H1 (cell line): ENCODE measurements at places on chromosomes 3 and 15. TPM values are rescaled to one million over a fixed set of nuclear protein-coding genes. Genes with fewer than 3 reads are reported as not detected.

The UNC45A gene
- polyA plus RNA-seq, result 74.1 and 87.2 TPM in 2 replicates

The CSPG4 gene
- 1.4 and 1.9 TPM in 2 replicates for polyA plus RNA-seq

The SLCO2A1 gene
- 2.3 and 4.1 TPM in 2 replicates for polyA plus RNA-seq

The IL17RB gene
- polyA plus RNA-seq, result 13.3 and 24.6 TPM in 2 replicates

The SEMA6D gene
- 2.5 and 3.8 TPM in 2 replicates for polyA plus RNA-seq

The GPR15 gene
- polyA plus RNA-seq, result not detected in 2 replicates

The TMOD2 gene
- 0.58 and 0.80 TPM in 2 replicates for polyA plus RNA-seq

The ROPN1 gene
- polyA plus RNA-seq, result 0.03 and 0.06 TPM in 2 replicates

The AMT gene
- 90.1 and 92.4 TPM in 2 replicates for polyA plus RNA-seq

The SLC26A6 gene
- 58.0 and 97.1 TPM in 2 replicates for polyA plus RNA-seq

The CYP1A2 gene
- not detected in 2 replicates for polyA plus RNA-seq

The DNASE1L3 gene
- polyA plus RNA-seq, result not detected in 2 replicates

The NEO1 gene
- 36.0 and 36.1 TPM in 2 replicates for polyA plus RNA-seq

The THRB gene
- 0.98 and 1.4 TPM in 2 replicates for polyA plus RNA-seq

GRCh38 chr15:57947282-57947681 is 118.2 kb downstream of the ALDH1A2 start:
- DNase-seq, result no peak

DNA sequence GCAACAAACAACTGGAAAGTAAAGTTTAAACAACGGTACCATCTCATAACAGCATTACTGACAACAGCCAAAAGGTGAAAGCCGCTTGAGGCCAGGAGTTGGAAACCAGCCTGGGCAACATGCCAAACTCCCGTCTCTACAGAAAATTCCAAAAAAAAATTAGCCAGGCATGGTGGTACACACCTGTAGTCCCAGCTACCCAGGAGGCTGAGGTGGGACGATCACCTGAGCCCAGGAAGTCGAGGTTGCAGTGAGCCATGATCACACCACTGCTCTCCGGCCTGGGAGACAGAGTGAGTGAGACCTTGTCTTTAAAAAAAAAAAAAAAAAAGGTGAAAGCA is 4.4 kb downstream of the TNK2 start:
- no peak for DNase-seq

GRCh38 chr15:94041746-94042145 is 189.6 kb upstream of the MCTP2 start:
- DNase-seq, result no peak

DNA sequence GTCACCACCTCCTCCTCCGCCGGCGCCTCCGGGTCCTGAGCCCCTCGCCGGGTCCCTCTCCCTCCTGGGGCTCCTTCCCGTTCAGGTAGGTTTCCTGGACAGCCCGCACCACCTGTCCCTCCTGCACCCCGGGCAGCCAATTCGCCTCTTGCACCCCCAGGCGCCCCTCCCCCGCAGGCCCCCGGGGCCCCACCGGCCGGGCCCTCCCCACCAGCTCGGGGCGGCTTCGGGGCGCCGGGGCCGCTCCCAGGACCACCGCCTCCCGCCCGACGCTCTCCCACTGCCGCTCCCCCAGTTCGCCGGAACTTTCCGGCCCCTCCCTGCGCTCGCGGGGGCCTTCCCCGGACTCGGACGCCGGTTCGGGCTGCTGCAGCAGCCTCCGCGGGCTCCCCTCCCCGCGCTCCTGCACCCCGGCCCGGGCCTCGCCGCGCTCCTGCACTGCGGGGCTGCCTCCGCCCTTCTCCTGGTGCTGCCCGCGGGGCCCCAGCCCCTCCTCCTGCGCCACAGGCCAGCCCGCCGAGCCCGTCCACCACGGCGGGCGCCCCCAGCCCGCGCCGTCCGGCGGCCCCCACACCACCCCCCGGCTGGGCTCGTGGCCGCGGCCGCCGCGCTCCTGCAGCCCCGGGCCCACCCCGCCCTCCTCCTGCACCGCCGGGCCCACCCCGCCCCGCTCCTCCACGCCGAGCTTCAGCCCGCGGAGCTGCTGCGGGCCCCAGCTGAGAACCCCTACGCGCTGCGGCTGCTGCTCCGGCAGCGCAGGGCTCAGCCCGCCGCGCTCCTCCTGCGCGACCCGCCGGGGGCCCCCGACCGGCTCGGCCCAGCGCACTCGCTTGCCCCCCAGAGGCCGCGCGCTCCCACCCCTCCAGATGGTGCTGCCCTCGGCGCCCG is 587 bp upstream of the TNK2 start:
- peak; percentile 68 for DNase-seq

DNA sequence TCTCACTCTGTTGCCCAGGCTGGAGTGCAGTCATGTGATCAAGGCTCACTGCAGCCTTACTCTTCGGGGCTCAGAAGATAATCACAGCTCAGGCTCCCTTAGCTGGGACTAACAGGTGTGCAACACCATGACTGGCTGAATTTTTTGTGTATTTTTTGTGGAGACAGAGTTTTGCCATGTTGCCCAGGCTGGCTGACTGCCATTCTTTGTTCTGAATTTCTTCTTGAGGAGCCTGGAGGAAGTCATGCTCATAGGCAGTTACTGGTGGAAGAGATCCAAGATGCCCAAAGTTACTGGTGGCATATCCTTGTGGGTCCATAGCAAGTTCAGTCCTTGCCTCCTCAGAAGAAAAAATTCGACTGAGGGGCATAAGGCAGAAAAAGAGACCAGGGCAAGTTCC is 16.6 kb upstream of the UBP1 start:
- no peak for DNase-seq

DNA sequence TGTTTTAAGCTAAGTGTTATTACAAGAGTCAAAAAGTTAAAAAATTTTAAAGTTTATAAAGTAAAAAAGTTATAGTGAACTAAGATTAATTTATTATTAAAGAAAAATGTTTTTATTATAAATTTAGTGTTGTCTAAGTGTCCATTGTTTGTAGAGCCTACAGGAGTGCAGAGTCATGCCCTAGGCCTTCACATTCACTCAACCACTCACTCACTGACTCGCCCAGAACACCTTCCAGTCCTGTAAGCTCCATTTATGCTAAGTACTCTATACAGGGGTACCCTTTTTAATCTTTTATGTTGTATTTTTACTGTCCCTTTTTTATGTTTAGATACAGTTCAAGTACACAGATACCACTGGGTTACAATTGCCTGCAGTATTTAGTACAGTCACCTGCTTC is 37.2 kb downstream of the EEFSEC start:
- no peak for DNase-seq

- no peak for DNase-seq
Observed at GRCh38 chr3:73213896-73214295, 152.4 kb downstream of the EBLN2 start.

- DNase-seq, result no peak
Observed at GRCh38 chr3:175837962-175838361, 978.8 kb downstream of the NAALADL2 start.

- DNase-seq, result no peak
Observed at GRCh38 chr15:98873441-98874218, 134.0 kb downstream of the PGPEP1L start.

DNA sequence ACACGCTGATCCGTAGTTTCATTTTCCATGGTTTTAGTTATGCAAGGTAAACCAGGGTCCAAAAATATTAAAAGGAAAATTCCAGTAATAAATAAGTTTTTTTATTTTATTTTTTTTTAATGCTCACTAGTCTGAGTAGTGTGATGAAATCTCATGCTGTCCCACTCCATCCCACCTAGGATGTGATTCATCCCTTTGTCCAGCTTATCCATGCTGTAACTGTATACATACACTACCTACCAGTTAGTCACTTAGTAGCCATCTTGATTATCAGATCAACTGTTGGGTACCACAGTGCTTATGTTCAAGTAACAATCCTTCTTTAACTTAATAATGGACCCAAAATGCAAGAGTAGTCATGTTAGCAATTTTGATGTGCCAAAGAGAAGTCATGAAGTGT is 75.2 kb downstream of the ESYT3 start:
- DNase-seq, result no peak

- DNase-seq, result no peak
Observed at GRCh38 chr3:20250786-20251185, 64.8 kb upstream of the SGO1 start.

DNA sequence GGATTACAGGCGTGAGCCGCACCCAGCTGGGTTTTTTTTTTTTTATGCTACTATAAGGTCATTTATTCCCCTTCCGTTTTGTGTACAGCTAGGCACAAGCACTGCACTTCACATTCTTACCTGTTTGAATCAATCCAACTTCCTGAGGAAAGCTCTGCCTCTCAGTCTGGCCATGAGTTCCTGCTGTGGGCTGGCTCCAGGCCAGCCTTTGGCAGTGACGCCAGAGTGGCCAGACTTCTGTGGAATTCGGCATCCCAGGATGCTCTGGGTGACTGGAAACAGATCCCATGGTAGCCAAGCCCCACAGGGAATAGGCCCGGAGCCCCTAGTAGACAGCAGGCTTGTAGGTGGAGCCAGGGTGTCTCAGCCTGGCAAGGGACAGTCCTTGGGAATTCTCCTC is 21.5 kb upstream of the TIMP4 start:
- DNase-seq, result no peak

DNA sequence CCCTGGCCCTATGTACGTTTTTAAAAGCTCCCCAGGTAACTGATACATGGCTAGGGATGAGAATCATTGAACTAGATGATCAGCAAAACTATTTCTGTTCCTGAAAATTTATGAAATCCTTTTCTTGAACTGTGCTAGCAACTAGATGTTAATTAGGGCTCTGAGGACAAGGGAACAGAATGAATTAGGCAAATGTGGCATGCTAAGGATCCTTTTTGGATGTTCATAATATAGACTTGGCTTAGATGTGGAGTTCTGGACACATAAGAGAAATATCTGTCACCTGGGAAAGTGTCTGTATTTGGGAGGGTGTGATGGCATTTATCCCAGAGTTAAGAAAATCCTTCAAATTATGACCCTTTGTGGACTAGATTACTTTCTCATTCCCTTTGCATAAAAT is 71.2 kb downstream of the RSRC1 start:
- no peak for DNase-seq

DNA sequence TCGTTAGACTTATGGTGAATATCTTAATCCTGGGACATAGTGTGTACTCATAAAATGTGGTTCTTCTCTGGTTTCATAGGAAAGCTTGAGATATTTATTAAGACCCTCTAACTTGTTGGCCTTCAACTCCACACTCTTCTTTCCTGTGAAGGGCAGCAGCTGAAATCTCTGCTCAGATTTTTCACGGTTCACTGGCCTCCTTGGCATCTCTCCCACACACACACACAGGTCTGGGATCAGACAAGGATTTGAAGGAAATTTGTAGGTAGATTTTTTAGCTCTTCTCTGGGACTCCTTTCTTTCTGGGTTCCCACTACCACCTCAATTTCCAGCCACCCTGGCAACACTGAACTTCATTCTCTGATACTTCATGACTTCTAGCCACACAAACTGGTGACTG is 70.2 kb downstream of the MYRIP start:
- DNase-seq, result no peak

- no peak for DNase-seq
Observed at GRCh38 chr3:40258064-40258463, 51.4 kb upstream of the EIF1B start.

DNA sequence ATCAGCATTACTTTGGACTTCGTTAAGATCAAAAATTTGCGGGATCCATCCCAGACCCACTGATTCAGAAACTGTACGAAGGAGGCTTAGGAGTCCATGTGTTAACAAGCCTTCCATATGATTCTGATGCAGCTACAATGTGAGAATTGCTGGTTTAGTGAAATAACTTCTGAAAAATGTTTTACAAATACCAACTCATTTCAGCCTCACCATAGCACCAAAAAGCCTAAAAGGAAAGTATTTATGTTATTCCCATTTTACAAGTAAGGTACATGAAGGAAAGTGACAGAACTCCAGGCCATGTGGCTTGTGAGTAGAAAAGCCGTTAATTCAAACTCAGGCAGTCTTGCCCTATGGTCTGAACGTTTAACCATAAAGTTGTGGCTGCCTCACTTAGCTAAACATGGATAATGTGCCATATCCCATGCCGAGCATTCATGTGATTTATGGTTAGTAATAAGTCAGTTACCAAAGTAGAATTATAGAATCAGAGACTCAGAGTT is 1.5 kb upstream of the IGSF10 start:
- no peak for DNase-seq

DNA sequence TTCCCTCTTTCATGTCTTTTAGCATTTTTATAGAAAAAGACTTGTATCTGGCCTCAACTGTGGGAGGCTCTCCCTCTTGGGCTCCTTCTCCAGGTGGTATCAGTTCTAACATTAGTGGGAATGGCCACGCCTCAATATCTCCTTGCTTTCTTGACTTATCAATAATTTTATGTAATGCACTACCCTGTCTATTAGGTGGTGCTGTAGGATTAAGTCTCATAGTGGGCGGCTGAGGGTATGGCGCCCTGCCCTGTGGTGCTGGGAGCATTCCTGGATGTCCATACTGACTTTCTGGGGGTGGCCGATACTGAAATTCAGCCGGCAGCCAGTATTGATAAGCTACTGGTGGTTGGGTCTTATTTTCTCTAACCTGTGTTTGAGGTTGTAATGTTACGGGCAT is 8.7 kb upstream of the RPUSD3 start:
- no peak for DNase-seq

GRCh38 chr15:80850941-80851451 is 71.8 kb downstream of the CEMIP start:
- DNase-seq, result no peak

- DNase-seq, result no peak
Observed at GRCh38 chr3:137760341-137761098, 3.6 kb upstream of the SOX14 start.

DNA sequence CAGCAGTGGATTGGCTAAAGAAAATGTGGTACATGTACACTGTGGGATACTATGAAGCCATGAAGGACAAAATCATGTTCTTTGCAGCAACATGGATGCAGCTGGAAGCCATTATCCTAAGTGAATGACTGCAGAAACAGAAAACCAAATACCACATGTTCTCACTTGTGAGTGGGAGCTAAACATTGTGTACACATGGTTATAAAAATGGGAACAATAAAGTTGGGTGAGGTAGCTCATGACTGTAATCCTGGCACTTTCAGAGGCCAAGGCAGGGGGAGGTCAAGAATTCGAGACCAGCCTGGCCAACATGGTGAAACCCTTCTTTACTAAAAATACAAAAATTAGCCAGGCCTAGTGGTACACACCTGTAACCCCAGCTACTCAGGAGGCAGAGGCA is 3.6 kb upstream of the OR4F6 start:
- DNase-seq, result no peak

DNA sequence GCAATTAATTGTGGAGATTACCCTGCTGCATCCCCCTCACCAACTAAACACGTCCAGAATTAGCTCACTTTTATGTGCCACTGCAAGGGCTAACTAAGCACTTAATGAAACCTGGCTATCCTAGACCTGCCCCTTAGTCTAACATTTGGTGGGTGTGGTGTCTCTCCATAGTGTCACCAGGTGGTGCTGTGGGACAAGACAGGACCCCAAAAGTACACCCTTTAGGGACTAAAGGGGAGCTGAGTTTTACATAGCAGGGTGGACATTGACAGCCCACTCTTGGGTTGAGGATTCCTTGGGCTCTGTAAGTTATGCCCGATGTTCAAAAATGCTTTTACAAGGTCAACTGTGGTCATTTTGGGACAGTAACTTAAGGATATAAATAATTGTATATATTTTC is 5.7 kb downstream of the DUT start:
- DNase-seq, result no peak
